Stimulated activated CD8-positive, alpha-beta memory T cell treated with anti-CD3 and anti-CD28 coated beads, Interleukin-2, amount 100 ng/mL, for 1 hour (primary cell): ENCODE measurements at places on chromosomes 16 and 17.

DNA sequence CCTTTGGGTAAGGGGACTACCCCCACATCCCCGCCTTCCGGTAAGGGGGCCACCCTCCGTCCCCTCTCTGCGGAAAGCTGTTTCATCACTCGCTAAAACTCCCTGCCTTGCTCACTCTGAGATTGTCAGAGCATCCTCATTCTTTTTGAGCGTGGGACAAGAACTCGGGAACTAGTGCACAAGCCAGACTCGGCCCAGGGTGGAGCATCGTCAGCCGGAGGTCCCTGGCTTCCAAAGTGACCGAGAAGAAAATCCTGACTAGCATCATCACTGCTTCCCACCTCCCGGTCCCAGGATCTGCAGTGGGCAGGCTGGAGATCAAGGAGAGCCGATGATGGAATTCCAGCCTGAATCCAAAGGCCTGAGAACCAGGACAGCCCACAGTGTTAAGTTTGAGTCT, 380.3 kb downstream of the SEC14L1 start:
- no peak for DNase-seq

DNA sequence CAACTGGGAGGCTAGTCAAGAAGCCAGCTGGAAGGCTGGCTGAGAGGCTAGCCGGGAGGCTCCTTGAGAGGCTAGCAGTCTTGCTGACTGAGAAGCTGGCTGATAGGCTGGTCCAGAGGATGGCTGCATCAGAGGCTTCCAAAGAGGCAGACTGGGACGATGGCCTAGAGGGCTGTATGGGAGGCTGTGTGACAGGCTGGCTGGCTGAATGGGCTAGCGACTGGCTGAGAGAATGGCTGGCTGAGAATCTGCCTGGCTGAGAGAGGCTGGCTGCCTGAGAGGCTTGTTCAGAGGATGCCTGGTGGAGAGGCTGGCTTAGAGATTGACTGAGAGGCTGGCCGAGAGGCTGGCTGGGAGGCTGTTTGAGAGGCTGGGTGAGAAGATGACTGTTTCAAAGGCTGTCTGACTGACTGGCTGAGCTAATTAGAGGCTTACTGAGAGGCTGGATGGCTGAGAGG, 34.8 kb upstream of the ACSM2B start:
- no peak for DNase-seq

DNA sequence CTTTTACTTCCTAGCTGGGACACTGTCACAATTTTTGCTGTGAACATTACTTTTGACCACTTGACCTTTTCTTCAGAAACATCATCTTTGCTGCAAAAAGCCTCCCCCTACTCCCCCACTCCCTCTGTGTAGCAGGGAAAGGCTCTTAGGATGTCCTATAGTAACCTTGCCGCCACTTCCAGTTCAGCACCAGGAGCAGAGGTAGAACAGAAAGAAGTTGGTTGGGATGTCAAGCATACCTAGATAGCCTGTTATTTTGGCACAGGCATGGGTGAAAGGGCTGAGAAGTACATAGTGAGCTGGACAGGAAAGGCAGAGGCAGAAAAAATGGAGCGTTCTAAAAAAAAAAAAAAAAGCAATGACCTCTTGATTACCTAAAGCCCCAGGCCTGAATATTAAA, 31.3 kb downstream of the SMIM36 start:
- no peak for DNase-seq

DNA sequence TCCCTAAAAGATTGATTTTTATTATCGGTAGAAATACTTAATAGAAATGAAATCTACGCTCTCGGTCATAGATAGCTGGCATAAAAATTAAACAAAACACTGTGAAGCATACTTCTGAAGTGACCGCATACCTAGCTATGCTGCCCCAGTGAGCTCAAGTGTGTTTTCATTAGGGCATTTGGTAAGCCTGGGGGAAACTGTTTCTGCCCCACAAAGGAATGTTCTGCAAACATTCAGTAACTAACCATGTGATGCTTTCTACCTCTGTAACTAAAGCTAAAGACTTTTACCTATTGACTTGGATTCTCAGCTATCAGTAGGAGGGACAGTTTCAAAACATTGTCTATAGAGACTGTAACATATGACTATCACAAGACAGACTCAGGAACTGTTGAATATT, 93.5 kb upstream of the HSBP1 start:
- DNase-seq: no peak

DNA sequence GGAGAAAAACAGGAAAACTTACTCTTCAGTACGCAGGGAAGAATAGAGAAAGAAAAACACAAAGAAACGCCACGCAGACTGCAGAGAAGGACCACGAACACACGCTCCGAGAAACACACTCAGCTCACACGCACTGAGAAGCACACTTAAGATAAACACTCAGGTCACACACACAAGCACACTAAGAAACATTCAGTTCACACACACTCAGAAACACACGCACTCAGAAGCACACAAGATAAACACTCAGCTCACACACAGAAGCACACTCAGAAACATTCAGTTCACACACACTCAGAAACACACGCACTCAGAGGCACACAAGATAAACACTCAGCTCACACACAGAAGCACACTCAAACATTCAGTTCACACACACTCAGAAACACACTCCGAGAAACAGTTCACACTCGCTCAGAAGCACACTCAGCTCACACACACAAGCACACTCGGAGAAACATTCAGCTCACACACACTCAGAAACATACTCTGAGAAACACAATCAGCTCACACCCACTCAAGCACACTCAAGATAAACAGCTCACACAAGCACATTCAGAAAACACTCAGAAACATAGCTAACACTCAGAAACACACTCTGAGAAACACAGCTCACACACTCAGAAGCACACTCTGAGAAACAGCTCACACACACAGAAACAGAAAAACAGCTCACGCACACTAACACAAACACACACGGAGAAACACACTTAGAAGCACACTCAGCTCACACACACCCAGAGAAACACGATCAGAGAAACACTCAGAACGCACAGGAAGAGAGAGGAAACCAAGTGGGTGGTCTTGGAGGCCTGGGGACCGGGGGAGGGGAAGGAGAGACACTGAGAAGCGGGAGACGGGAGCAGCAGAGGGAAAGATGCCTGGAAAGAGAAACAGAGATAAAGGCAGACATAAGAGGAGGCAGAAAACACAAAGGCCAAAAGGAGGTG, 908 bp downstream of the TMEM98 start:
- DNase-seq: no peak

DNA sequence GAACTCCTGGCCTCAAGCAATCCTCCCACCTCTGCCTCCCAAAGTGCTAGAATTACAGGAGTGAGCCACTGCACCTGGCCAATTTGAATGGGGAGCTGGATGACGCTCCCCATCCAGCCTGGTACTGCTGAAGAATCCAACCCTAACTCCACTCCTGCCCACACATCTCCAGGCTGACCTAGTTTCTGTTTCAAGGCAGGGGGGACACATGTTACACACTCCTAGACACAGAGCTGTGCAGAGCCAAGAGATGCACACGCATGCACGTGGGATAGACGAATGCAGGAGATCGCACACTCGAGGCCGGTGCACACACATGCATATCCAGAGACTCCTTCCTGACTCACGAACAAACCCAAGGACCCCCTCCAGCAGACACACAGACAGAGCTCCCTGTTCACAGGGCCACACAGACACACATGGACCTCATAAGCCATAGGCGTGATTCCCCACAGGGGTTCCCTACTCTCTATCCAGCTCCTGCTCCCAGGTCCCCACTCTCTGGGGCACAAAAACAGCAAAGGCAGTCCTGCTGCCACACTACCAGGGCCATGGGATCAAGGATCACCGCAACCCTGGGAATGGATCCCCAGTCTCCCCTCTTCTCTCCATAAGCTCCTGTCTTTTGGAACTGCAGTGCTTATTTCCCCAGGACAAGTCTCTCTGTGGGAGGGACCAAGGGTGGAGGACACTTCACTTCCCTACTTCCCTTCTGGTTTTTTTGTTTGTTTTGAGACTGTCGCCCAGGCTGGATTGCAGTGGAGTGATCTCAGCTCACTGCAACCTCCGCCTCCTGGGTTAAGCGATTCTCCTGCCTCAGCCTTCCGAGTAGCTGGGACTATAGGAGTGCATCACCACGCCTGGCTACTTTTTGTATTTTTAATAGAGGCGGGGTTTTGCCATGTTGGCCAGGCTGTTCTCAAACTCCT, 14.4 kb downstream of the EPOP start:
- no peak for DNase-seq

DNA sequence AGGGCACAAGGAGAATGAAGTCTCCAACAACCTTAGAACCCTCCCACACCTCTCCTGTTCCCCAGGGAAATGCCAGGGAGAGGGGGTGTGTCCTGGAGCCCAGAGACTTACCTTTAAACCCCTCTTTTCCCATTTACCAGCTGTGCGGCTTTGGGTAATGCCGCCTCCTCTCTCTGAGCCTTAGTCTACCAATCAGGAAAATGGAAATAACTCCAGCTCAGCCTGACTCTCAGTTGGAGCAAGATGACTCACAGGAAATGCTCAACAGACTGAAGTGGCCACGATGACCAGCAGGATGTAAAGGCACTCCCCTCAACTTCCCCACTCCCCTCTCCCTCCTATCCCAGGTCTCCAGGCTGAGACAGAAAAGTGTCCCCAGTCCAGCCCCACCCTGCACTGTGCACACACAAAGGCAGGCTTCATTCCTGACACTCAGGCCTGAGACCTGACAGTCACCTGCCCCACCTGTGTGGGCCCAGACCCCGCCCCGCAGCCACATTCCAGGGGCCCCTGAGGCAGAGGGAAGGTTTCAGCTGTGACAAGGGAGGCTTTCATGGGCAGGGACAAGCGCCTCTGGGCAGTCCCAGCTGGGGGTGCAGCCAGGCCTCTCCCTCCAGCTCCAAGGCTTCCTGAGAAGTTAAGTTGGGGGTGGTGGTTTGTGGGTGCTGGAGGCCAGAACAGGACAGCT, 3.0 kb upstream of the KRT15 start:
- no peak for DNase-seq

- no peak for DNase-seq
Measured at GRCh38 chr16:30119428-30119827, 3.6 kb downstream of the MAPK3 start.

DNA sequence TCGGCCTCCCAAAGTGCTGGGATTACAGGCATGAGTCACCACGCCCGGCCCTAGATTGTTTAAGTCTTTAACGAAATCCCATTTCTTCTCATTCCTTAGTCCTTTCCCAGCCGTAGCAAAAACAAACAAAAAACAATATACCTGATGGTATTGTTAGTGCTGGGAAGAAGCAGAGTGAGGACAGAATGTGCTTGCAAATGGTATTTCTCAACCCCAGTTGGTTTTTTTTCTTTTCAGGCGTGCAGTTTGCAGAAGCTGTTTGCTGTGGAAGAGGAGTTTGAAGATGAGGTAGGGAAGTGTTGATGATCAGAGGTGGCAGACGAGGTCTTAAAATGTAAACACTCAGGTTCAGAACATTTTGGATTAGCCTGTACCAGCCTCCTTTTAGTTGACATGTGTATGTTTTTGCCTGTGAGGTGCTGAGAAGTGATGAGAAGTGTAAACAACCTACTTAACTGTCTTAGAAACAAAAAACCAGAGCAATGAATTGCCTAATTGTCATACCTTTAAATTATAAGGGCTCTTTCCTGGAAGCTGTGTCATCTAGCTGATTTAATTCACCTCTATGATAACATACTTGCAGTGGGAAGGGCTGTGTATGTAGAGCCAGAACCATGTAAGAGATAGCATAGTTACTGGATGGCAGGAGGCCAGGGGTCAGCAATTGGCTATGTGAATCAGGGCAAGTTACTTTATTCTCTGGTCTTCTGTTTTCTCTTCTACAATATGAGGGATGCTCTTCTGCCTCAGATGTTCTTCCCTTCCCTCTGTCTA, 3.4 kb downstream of the HROB start:
- no peak for DNase-seq

DNA sequence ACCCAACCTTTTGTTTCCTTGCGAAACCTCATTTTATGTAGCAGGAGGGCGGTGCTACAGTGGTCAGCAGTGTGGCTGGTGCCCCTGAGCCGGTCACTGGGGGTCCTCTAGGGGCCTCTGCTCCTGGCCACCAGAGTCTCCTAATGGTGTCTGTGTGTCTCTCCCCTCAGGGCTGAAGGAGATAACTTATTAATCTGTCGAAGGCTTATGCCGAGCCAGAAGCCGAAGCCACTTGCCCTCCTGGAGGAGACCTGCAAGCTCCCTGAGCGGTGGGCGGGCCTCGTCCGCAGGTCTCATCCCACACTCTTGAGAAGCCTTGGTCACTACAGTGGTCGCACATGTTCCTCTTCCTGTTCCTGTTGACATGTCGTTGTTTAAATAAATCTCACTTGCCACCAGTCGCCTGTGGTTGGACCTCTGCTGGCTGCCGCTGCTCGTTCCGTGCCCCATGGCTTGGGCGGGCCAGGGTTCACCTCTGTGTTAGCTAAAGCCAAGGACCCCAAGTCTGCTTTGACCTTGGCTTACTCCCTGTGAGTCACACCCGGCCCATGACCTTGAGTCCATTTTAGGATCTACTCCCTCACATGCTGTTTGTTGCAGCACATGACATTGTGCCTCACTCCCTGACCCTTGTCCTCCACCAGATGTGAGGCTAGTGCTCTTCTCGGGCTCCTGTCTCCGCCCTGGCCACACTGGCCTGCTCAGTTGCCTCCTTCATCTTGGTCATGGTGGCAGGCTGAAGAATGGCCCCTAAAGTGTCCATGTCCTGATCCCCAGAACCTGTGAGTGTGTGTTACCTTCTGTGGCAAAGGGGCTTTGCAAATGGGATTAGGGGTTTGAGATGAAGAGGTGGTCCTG, 38.7 kb upstream of the AQP8 start:
- no peak for DNase-seq

GRCh38 chr17:81395600-81396277, 482 bp downstream of the BAHCC1 start:
- no peak for DNase-seq

DNA sequence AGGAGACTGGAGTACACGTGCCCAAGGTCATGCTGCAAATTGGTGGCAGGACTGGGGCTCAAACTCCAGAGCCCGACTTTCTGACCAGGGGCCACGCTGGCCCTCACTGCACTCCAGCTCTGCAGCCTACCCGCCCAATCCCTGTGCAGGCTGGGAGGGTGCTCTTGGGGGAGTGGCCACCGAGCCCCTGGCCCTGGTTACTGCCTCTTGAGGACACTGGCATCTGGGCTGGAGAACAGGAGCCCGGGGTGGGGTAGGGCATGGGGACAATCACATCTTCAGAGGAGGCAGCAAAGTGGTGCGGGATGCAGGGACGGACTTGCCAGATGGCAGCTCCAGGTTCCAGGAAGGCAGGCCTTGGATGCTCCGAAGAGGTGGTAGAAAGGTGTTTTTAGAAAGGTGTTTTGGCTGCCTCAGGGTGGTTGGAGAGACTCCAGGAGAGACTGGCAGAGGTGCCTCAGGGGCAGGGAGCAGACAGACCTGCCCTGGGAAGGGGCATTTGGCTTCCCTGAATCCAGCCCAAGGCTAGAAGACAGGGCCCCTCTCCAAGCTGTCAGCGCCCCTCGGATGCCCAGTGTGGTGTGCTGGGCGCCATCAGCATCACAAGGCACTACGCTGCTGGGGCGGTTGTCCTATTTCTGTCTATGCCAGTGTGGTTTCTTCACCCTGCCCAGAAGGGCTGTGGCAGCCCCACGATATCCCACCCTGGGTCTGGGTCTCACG, 220.6 kb downstream of the NTN1 start:
- DNase-seq: no peak

DNA sequence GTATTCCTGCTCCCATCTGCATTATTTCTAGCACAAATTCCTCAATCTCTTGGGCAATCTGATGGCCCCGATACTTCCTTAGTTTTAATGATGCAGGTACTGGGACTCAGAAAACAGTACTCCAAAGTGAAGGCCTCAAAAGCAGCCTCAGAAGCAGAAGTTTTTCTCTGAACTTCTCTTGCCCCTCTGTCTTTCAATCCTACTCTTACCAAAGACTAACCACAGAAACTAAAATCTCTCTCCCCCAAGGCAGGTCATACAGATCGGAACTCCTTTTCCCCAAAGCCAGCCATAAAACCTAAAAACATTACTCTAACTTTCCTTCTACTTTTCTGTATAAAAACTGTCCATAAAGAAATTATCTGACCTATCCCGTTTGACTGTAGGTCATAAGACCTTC, 103.5 kb downstream of the HS3ST3A1 start:
- no peak for DNase-seq
